Nasal cavity respiratory epithelium epithelial cell of viscerocranial mucosa (primary cell): ENCODE measurements at places on chromosomes 3 and 15. TPM values are rescaled to one million over a fixed set of nuclear protein-coding genes. Genes with fewer than 3 reads are reported as not detected.

RASGRP1 gene
- 0.34 and 0.50 TPM in 2 replicates for total RNA-seq

GOLGA8G gene
- 0.07 TPM in 1 of 2 replicates, not detected in the other for total RNA-seq

DUOX1 gene
- 26.7 and 48.0 TPM in 2 replicates for total RNA-seq

SLC22A13 gene
- 0.34 and 0.43 TPM in 2 replicates for total RNA-seq

SERPINI2 gene
- not detected in 2 replicates for total RNA-seq

BNIP2 gene
- 162 and 164 TPM in 2 replicates for total RNA-seq

C15orf40 gene
- 7.8 and 11.6 TPM in 2 replicates for total RNA-seq

GABRB3 gene
- total RNA-seq, result 0.34 and 5.4 TPM in 2 replicates

STRA6 gene
- 0.34 and 3.5 TPM in 2 replicates for total RNA-seq

PLA2G4B gene
- 6.6 and 17.1 TPM in 2 replicates for total RNA-seq
